Vein endothelial cell (primary cell): ENCODE measurements at places on chromosomes 7 and 10. TPM values are rescaled to one million over a fixed set of nuclear protein-coding genes. Genes with fewer than 3 reads are reported as not detected.

The PNLIP gene
- total RNA-seq = not detected in 2 replicates

The SPDYE1 gene
- not detected in 2 replicates for total RNA-seq

The ZNF804B gene
- not detected in 2 replicates for total RNA-seq

The ZNF25 gene
- 5.2 and 7.1 TPM in 2 replicates for total RNA-seq

The HOGA1 gene
- 0.33 and 0.38 TPM in 2 replicates for total RNA-seq

The ZPBP gene
- total RNA-seq = not detected in 2 replicates

The OR6B1 gene
- total RNA-seq = not detected in 2 replicates

The ASIC3 gene
- total RNA-seq = 0.29 and 0.33 TPM in 2 replicates

The SNX10 gene
- 0.65 and 2.3 TPM in 2 replicates for total RNA-seq

The NUDT13 gene
- total RNA-seq = 1.3 and 2.0 TPM in 2 replicates

The SHH gene
- total RNA-seq = under 0.01 and 0.33 TPM in 2 replicates

The AQP1 gene
- total RNA-seq = 1.6 and 4.9 TPM in 2 replicates

The SPDYE2 gene
- not detected in 2 replicates for total RNA-seq

The VWC2 gene
- not detected in 2 replicates for total RNA-seq

The DPYSL4 gene
- 47.4 and 50.4 TPM in 2 replicates for total RNA-seq

The FAM237B gene
- total RNA-seq = not detected in 2 replicates

The PLXNA4 gene
- total RNA-seq = 33.2 and 50.6 TPM in 2 replicates

The PRF1 gene
- not detected in 2 replicates for total RNA-seq

The ACTL6B gene
- total RNA-seq = not detected in 2 replicates

The NPC1L1 gene
- not detected in 2 replicates for total RNA-seq

The SEMA3A gene
- total RNA-seq = 13.0 and 23.2 TPM in 2 replicates

The ZNF365 gene
- total RNA-seq = under 0.01 TPM in 1 of 2 replicates, not detected in the other

The PTPN20 gene
- 0.19 and 0.33 TPM in 2 replicates for total RNA-seq

The WNT8B gene
- not detected in 2 replicates for total RNA-seq

The AGBL3 gene
- 1.6 and 1.9 TPM in 2 replicates for total RNA-seq

The MYH16 gene
- 0.33 and 0.38 TPM in 2 replicates for total RNA-seq

The RTKN2 gene
- 0.33 and 1.1 TPM in 2 replicates for total RNA-seq

The PPP1R17 gene
- total RNA-seq = not detected in 2 replicates

The TRPV6 gene
- total RNA-seq = not detected in 2 replicates

The HECW1 gene
- not detected in 2 replicates for total RNA-seq

The ATRNL1 gene
- under 0.01 and 0.10 TPM in 2 replicates for total RNA-seq

The PYROXD2 gene
- 0.96 and 2.3 TPM in 2 replicates for total RNA-seq

The FAM180A gene
- total RNA-seq = not detected in 2 replicates

The CTNNA3 gene
- under 0.01 and 0.29 TPM in 2 replicates for total RNA-seq

The INPP5F gene
- total RNA-seq = 16.3 and 22.7 TPM in 2 replicates

The CTAGE4 gene
- total RNA-seq = 0.29 TPM in 1 of 2 replicates, not detected in the other

The CYP26C1 gene
- 1.3 and 2.5 TPM in 2 replicates for total RNA-seq

The ANKRD61 gene
- total RNA-seq = not detected in 2 replicates

The CRPPA gene
- total RNA-seq = 1.3 and 2.6 TPM in 2 replicates

The SSBP1 gene
- total RNA-seq = 88.5 and 176 TPM in 2 replicates

The FAM241B gene
- 0.33 and 0.48 TPM in 2 replicates for total RNA-seq

The EGR2 gene
- 0.10 and 0.33 TPM in 2 replicates for total RNA-seq

The MYL10 gene
- total RNA-seq = not detected in 2 replicates

The GBF1 gene
- total RNA-seq = 50.9 and 51.3 TPM in 2 replicates

The CLDN3 gene
- 0.98 TPM in 1 of 2 replicates, not detected in the other for total RNA-seq

The MRC1 gene
- 0.33 and 0.38 TPM in 2 replicates for total RNA-seq

The SDK1 gene
- 0.19 and 0.65 TPM in 2 replicates for total RNA-seq

The LRMDA gene
- total RNA-seq = 18.3 TPM in 2 replicates

The NPFFR1 gene
- not detected in 2 replicates for total RNA-seq

The BAIAP2L1 gene
- 0.76 and 0.98 TPM in 2 replicates for total RNA-seq

The TAS2R3 gene
- total RNA-seq = 0.98 and 1.2 TPM in 2 replicates
